ENCODE measurements at places on chromosomes 1 and 21.

DNA sequence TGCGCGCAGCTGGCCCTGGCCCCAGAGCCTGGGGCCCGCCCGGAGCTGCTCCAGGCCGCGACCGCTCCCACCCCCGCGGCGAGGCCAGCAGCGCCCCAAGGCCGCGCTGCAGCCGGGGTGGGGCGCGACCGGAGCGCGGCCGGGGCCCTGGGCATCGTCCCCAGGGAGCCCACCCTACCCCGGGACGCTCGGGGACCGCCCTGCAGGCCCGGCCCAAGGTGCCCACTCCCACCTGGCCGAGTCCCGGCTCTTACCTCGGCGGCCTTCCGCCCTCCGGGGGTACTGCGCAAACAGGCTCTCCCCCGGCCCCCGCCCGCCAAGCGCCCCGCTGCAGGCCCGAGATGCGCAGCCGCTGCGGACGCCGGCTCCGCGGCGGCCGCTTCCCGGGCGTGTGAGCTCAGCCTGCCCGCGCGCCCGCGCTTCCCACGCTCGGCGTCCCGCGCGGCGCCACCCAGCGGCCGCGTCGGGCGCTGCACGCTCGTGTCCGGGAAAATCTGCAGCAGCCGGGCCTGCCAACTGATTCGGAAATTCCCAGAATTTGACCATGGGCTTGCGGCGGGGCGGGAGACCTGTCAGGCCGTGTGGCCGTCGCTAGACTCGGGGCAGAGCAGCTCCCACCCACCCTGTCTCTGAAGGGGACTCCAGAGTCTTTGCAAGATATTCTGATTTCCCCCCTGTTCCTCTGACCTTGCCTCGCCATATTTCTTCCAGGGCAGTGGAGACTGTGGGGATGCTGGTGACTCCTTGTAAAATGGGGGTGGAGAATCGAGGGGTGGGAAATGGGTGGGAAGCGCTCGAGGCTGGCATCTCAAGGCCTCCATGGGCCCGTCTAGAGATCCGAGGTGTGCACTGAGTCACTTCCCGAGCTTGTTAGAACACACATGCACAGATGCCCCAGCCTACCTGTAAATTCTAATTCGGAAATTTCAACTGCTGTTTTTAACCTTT is 41.9 kb downstream of the CD34 start:
- peak; percentile 48 for DNase-seq

- DNase-seq: no peak
Observed at GRCh38 chr1:172143384-172144055, 277.0 kb upstream of the C1orf105 start.

- no peak for DNase-seq
Observed at GRCh38 chr1:36080801-36081200, 3.1 kb upstream of the TEKT2 start.

- DNase-seq: no peak
Observed at GRCh38 chr1:23101101-23101827, 67.4 kb downstream of the LUZP1 start.

DNA sequence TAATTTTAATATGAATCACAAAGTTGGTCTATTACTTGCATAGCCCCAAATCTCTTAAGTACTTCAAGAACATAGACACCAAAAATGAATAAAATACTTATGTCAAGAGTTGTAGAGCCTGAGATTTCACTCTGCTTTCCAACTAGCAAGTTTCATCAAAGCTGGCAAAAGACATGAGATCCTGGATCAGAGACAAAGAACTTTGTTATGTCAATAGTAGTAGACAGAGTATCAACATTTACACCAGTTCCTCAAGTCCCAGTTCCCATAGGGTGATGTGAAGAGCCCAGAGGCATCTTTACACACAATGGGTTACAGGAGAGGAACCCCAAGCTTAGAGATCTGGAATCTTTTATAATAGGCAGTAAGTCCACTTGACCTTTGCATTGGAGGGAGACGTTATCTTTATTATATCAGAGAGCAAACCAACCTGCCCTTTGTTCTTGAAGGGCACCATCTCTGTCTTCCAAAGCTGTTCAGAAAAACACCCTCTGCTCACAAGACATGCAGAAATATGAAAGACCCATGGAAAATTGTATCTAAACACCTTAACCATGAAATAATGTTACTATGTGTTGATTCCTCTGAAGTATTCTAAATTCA is 174.4 kb upstream of the GALNT2 start:
- DNase-seq: no peak

DNA sequence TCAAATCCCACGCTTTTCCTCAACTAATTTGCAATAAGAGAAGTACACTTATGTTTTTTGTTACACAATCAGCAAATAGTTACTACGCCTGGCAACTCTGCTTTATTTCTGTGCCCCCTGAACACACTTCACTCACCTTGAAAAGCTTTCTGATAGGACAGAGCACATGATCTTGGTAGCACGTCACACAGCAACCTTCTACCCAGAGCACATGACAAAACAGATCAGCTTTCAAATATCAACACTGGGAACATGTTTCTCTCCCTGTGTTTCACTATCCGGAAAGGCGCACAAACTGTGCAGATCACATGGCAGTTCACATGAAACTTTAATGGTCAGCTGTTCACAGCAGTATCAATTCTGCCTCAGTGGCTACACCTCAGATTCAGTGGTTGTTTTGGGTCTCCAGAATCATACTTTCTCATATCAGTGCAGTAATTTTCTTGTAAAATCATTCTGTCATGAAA is 2.2 kb downstream of the SLC19A2 start:
- no peak for DNase-seq

DNA sequence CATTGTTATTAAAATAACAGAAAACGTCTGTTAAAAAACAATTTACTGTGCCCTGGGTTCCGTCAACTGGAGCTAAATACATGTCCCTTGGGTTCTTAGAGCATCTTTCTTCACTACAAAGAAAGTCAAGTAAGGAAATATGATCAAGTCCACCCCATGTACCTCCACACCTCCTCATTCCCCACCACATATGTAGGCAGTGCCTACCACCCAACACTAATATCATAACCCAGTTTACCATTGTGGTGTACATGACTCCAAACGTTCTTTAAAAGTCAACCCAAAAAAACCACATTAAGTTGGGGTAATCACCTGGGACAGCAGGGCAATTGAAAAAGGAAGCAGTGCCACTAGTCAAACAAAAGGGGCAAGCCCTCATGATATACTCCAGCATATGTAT is 7.8 kb upstream of the LRRC52 start:
- DNase-seq: no peak

DNA sequence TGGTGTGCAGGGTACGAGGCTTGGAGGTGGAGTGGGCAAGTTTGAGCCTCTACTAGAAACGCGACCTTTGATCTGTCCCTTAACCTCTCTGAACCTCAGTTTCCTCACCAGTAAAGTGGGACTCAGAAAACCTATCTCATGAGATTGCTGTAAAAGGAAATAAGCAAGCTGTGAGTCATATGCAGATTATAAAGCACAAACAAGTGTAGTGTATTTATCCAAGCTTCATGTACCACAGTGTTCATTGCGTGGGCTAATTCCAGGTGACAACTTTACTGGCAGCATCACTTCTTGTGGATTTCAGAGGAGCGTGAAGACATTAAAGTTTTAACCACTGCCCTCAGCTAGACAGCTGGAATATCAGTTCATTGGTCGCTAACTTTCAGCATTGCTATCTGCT is 44.4 kb downstream of the ZNF697 start:
- no peak for DNase-seq

GRCh38 chr1:77961392-77961791 is 17.5 kb downstream of the FUBP1 start:
- no peak for DNase-seq

DNA sequence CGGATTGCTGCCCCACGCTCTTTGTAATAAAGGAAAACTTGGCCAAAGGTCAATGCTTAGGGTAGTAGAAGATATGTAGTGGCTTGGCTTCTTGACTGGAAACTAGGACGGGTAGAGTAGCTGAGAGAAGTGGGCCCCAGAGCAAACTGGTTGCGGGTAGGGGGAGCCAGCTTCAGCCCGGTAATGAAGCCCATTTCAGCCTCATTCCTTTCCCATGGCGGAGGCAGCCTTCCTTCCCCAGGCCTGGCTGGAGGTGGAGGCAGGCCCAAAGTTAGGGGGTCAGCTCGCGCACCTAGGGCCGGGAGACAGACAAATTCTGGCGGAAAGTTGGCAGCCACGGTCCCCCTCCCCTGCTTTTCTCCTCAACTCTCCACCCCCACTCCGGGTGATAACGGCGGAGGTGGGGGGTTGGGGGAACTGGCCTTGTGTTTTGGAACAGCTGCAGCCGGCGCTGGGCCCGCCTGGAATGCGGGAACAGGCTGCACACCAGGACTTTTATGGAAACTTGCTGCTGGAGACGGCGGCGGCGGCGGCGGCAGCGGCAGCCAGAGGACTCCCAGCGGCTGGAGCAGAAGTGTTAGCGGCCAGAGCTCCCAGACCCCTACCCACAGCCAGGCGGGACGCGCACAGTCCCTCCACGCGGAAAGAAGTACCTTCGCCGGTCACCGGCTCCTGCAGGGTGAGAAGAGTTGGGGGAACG is at the start of gene NEXN:
Gene NEXN, plus strand, starts transcription at position 544 of the 700 bp plus-strand sequence. CDS start 27,483 bp downstream, outside the sequence.
- peak; percentile 0 for DNase-seq

DNA sequence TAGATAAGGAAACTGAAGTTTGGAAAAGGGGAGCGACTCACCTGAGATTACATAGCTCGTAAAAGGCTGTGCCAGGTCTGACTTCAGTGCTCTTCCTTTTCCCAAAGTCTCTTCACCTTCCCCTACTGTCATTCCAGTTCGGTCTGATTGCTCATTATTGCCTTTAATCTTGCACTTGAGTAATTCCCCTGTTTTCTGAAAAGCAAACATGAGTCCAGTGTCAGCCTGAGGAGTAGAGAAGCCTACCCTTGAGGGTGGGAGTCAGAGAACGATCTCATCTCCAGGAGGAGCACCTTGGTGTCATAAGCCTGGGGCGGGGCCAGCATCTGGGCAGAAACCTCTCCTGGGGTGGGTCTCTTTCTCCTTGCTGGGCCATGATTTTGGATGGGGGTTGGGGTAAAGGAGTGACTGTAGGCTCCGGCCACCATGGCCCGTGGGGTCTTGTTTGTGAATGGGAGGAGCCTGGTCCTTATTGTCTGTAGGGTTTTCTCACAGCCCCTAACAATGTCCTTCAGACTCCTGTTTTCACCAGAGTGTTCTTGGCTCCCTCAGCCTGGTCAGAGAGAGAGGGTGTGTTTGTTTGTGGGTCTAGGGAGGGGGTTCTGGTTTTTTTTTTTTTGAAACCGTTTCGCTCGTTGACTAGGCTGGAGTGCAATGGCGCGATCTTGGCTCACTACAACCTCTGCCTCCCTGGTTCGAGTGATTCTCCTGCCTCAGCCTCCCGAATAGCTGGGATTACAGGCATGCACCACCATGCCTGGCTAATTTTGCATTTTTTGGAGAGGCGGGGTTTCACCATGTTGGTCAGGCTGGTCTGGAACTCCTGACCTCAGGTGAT is 6.0 kb downstream of the VANGL2 start:
- DNase-seq: no peak

- no peak for DNase-seq
Observed at GRCh38 chr21:26965040-26965906, 1.6 kb downstream of the ADAMTS5 start.

DNA sequence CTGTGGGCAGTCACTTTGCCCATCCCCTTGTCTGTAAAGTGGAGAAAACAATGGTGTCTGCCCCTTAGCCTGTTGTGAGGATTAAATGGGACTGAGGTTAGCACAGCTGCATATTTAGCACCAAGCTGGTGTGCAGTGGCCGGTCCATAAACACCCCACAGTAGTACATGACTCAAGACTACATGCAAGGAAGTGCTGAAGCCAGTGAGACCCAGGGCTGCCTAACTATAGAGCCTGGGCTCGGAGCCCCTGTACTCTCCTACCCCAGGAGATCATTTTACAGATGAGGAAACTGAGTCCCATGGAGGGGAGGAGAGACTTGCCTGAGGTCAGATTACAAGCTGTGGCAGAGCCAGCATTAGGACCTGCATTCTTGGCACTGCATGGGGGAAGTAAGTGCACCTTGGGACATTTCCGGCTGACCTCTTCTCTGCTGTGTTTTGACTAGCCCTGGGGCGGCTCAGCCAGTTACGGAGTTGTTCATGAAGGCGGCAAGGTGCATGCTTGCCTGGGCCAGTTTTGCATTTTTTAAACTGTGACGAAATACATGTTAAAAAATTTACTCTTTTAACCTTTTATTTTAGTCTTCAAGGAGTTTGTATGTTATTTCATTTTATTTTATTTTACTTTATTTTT is 3.2 kb downstream of the SERINC2 start:
- no peak for DNase-seq

DNA sequence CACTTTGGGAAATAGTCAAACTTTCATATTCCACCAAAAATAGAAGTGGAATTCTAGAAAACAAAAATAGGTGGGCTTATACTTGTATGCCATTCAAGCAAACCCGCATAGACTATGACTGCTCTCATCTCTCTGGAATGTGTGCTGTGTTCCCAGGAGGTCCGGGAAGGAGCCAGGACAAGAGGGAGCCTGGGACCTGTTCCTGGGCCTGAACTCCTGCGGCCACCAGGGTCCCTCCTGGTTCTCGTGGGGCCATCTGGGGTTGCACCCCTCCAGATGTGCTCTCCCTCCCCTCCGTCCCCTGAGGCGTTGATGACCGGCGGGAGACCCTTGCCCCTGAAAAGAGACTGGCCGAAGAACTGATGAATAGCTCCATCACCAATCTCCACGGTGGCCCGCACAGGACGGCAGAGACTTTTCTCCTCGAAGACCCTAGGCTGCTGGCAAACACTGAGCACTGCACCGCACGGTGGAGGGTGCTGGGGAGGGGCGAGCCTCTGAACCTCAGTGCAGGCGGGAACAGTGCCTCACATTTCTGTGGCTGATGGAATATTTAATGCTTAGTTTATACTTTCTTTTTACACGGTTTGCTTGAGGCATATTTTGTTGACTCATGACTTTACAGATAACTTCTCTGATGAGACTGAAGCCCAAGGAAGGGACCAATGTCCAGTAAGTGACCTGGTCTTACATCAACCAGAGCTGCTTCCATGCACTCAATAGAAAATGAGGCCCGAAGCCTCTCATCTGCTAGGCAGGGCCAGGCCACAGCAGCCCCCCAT is 9.6 kb upstream of the ADARB1 start:
- no peak for DNase-seq

- no peak for DNase-seq
Observed at GRCh38 chr1:116502671-116503314, 68.0 kb downstream of the CD58 start.

GRCh38 chr1:50308878-50309277 is 114.4 kb downstream of the DMRTA2 start:
- DNase-seq: no peak

GRCh38 chr1:28118640-28119307 is 30.4 kb upstream of the EYA3 start:
- no peak for DNase-seq

GRCh38 chr1:111407301-111407700 is 20.2 kb downstream of the OVGP1 start:
- DNase-seq: no peak
